Eye (tissue), 1 donor: ENCODE measurements at places on chromosomes 7 and 10.
A peak's percentile ranks its signal among the peaks of the same experiment; 100 is the strongest.

DNA sequence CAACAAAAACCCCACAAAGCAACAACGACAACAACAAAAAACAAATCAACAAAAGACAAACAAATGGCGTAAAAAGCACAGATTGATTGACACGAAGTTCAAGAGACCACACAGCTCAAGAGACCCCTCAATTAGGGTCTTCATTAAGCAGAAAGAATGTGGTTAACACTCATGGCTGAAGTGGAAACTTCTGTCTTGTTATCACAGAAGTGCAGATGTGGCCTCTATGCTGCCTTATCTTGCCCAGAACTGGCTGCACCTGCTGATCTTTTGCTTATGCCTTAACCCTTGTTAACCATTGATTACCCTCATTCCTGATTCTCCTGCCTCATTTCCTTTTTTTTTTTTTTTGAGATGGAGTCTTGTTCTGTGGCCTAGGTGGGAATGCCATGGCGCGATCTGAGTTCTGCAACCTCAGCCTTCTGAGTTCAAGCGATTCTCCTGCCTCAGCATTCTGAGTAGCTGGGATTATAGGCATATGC lies 3.5 kb upstream of the DAGLB start:
- DNase-seq = no peak

- no peak for DNase-seq
Observed at GRCh38 chr7:24899905-24900304, 80.1 kb downstream of the OSBPL3 start.

DNA sequence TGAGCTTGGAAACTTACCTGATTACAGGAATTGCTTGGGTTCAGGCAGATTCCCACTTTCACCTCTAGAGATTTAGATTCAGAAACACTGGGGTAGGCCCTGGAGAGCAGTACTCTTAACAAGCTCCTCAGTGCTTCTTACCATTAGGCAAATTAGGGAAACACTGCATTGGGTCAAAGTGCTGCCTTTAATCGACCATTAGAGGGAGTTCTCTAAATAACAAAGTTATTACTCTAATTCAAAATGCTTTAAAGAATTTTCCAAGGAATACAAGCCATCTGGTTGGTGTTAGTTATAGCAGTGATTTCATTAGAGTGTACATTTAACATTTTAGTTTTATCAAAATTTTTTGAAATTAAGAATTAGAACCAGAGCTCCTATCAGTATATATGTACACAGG lies 324.5 kb downstream of the GFRA1 start:
- DNase-seq = peak; percentile 36

GRCh38 chr10:110528224-110528996 lies 30.7 kb downstream of the DUSP5 start:
- DNase-seq = no peak

GRCh38 chr7:99955247-99955646 lies 20.6 kb downstream of the AZGP1 start:
- DNase-seq = no peak

- peak; percentile 72 for DNase-seq
Observed at GRCh38 chr10:78972160-78972946, 96.4 kb upstream of the ZMIZ1 start.

DNA sequence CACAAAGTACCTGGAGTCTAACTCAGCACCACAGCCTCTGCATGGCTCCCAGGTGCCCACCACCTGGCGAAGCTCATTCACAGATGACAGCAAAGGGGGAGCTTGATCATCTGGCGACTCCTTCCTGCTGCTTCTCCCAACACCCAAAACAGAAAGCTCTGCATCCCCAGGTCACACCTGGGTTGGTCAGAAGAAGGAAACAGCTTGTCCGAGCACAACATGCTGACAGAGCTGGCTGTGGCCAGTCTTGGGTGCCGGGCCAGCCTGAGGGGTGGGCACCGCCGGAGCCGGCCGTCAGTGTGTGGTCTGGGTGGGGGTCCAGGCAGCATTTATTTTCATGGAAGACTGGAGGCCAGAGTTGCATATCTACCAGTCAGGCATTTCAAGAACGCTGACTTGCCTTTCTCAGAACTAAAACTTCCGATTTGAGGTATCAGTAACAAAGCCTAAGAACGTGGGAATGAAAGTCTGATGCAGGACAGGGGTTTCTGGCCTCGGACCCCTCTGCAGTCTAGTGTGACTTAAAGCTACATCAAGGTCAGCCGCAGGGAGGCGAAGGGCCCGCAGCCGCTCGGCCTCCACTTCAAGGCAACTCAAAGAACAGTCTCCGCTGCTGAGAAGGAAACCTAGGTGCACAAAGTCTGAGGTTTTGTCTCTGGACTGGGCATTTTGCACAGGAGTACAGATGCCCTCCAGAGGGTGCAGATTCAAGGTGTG lies 109.6 kb downstream of the CYTH3 start:
- no peak for DNase-seq

- peak; percentile 93 for DNase-seq
Observed at GRCh38 chr7:32218154-32218467, 147.9 kb upstream of the PDE1C start.

DNA sequence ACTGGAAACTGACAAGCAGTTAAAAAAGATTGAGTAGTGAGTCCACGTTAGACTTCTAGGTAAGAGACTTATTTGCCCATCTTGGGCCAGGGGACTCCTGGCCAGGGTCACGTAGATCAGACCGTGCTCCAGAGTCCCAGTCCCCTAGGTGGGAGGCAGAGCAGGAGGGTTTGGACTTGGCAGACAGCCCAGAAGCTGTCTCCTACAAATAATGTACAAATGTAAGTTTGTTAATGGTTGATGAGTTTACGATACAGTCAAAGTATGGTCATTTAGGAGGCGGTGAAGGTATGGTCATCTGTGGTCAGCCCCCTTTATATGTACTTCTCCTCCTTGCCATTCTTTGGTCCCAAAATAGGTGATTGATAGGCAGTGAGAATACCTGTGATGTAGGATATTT lies 28.2 kb downstream of the INPP5F start:
- peak; percentile 30 for DNase-seq

GRCh38 chr7:54860003-54860775 lies 101.2 kb upstream of the SEC61G start:
- DNase-seq = peak; percentile 62

DNA sequence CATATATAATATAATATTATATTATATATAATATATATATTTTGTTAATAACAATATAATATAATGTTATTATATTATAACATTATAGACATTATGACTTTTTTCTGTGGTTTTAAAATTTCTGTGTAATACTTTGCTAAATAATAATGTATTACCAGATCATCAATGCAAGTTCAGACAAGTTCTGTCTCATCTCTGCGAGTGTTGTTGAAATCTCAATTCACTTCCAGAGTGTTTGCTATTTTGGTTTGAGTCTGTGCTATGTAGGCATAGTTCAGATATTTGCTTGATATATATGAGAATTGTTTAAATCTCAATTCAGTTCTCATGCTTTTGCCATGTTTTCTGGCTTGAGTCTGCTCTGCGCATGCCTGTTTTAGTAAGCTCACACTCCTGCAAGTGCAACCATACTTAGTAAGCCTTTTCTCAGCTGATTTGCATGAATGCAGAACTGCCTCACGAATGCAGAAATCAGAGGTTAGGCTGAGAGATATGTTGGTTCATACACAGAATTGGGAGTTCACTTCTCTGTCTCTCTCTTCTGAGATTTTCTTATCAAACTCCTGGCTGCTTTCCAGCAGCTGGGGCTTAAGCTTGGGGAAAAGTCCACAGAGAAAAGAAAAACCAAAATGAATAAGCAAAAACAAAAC lies 830.2 kb upstream of the SORCS1 start:
- DNase-seq = no peak

- peak; percentile 24 for DNase-seq
Observed at GRCh38 chr7:91082038-91082437, 182.2 kb upstream of the FZD1 start.

- no peak for DNase-seq
Observed at GRCh38 chr7:158299607-158300006, 288.0 kb downstream of the PTPRN2 start.

GRCh38 chr7:140616328-140616727 lies 24.3 kb downstream of the DENND2A start:
- no peak for DNase-seq

- no peak for DNase-seq
Observed at GRCh38 chr7:158581440-158582088, 6.1 kb downstream of the PTPRN2 start.

DNA sequence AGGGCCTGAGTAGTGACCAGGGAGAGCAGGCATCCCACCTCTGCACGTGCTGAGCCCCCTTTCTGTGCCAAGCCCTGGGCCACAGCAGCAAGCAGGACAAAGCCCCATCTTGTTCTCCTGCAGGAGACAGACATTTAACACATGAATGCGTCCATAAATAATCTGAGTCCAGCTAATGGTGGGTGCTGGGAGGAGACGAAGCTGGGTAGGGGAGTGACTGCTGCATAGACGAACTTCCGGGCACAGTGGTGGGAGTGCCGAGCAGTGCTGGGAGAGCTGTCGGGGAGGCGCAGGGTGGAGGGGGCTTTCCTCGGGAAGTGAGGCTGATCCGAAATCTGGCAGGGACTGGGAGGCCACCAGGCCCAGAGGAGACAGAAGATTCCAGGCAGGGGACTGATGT lies 35.2 kb upstream of the SLC29A3 start:
- DNase-seq = no peak

GRCh38 chr7:26618449-26618848 lies 245.9 kb downstream of the SKAP2 start:
- DNase-seq = peak; percentile 57

DNA sequence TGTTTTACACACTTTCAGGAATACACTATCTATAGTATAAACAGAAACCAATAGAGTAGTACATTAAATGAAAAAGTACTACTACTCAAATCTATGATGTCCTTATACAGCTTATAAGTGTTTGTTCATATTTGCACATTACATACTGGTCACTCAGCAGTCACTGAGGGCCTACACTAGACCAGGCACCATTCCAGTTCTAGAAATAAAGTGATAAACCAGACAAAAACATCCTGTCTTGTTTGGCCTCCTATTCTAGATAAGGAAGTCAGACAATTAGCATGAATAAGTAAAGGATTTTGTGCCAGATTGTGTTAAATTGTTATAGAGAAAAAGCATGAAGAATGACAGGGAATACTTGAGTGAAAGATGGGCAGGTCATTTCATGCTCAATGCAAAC lies 219.0 kb downstream of the CRPPA start:
- no peak for DNase-seq

- DNase-seq = peak; percentile 50
Observed at GRCh38 chr10:5890452-5890915, 441 bp downstream of the FBH1 start.

- peak; percentile 24 for DNase-seq
Observed at GRCh38 chr10:16717622-16718395, 99.4 kb downstream of the RSU1 start.

DNA sequence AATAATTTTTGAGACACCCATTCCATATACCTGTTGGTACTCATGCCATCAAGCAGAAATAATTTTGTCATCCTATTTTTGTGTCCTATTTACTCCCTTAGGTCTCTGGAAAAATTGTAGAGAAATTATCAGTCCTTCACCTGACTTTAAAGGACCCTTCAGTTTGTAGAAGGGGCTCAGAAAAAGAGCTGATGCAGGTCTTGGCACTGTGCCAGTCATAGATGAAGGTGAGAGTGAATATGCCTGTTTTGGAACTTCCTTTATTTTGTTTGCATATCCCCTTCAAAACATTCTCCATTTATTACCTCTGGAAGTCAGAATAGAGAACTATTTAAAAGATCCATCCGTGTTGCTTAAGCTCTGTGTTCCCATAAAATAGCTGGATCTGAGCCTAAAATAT lies 321.0 kb upstream of the TPK1 start:
- DNase-seq = no peak

GRCh38 chr10:62688971-62689700 lies 115.4 kb upstream of the ADO start:
- no peak for DNase-seq

DNA sequence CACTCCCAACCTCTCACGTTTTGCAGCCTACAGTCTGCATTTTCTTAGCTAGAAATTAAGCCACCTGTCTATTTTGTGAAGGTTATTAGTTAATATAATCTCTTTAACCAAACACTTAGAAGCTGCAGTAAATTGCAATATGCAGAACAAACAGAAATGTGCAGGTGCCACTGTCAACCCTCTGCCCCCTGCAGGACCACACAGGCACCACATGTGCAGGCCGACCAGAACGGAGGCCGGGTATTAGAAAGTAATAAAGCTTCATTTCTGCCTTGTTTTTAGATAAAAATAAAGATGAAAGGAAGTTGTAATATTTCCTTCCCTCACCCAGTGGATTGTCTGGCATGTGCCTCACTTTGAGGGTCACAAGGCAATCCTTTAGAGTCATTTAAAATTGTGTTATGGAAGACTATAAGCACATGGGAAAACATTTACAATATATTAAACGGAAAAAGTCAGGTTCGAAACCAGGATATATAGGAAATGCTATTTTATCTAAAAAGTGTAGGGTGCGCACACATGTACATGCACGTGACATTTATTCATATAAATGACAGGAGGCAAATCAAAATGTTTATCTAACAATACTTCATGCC lies 158.2 kb downstream of the ARHGAP12 start:
- DNase-seq = peak; percentile 64

DNA sequence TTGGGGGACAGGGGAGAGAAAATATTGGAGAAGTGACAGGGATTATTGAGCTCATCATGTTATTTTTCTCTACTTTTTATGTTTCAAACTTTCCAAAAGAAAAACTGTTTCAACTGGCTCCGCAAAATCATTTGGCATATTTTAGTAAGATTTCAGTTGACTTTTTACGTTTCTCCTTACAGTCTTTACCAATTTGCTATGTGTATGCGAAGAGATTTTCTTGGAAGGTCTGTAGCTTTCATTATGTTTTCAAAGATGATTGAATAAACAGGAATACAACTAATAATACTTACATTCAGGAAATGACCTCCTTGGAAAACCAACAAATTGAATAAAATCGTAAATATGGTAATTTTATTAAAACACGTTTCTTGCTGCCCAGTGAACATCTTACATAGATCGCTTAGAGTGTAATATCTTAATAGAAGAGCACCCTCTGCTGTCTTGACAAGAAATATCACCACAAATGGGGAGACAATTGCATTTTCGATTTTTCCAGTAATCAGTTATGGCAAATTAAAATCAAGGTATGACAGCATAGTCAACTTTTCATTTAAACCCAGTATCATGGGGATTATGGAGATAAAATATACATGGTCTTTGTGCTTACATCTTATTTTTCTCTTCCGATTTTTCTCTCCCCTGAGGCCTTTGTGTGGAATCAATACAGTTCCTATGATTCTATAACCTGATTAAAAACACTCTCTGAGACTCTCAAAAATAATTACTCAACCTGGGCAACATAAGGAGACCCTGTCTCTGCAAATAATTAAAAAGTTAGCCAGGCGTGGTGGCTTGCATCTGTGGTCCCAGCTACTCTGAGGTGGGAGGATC lies 43.1 kb downstream of the MBL2 start:
- DNase-seq = peak; percentile 72

- DNase-seq = no peak
Observed at GRCh38 chr10:118457824-118458428, 115.8 kb upstream of the FAM204A start.

GRCh38 chr10:118904286-118904685 lies 125.2 kb upstream of the NANOS1 start:
- DNase-seq = no peak
